ENCODE measurements at places on chromosomes 12 and 14.

GRCh38 chr12:91094032-91094662 lies 17.1 kb downstream of the LUM start:
- DNase-seq: no peak

DNA sequence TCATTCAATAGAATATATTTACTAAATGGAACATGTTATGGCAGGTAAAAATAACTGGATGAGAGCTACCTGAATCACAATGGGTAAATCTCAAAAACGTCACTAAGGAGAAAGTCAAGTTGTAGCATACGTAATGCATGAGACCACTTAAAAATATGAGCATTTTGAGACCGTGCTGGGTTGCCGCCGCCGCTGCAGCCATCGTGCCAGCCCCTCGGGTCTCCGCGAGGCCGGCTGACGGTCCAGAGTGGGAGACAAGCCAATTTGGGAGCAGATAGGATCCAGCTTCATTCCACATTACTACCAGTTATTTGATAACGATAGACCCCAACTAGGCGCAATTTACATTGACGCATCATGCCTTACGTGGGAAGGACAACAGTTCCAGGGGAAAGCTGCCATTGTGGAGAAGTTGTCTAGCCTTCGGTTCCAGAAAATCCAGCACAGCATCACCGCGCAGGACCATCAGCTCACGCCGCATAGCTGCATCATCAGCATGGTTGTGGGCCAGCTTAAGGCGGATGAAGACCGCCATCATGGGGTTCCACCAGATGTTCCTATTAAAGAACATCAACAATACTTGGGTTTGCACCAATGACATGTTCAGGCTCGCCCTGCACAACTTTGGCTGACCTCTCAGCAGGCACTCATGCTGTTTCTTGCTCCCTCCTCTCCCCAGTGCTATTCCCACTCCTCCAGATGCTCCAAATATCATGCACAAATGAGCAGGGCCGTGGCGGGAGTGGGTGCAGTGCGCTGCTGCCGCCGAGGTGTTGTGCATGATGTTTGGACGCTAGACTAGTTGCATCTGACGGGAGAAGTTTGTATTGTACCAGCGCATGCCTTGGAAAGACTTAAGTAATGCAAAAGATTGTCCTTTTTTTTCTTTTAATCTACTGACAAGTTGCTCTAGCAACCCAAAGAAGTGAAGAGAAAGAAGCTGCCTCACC lies 6.3 kb upstream of the BRMS1L start:
- no peak for DNase-seq

- DNase-seq: no peak
These were observed 467.5 kb downstream of the VRK1 start for GRCh38 chr14:97264516-97265230.

DNA sequence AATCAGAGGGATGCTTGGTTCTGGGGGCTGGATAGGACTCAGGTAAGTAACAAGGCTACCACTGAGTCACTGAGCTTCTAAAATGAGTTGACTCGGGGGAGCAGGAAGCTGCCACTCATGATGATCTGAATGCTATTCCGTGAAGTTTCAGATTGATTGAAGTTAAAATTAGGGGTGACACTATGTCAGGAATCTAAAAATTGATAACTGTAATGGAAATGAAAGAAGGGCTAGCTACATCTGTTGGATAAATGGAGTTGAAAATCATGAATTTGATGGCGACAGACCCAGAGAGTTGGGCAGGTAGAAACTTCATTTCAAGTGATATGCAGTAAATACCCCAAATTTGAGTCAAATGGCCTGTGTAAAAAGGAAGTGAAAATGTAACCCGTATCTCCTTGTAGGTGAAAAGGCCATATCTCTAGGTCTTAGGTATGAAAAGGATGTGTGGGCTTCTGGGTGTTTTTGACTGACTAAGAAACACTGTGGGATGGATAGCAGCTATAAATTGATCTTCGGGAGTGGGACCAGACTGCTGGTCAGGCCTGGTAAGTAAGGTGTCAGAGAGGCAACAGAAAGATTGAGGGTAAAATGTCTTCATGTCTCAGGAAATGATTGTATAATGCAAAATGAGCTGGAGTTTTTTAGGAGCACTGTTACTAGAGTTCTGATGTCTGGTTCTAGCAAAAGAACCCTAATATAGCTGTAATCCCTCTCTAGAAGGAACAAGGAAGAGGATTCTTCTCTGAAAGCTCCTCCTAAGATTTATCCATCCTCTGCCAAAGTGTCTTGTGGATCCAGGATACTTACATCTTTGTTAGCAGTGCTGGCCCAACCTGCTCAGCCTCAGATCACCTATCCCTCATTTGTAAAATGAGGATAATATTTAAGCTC lies 57.3 kb downstream of the DAD1 start:
- peak; percentile 95 for DNase-seq

DNA sequence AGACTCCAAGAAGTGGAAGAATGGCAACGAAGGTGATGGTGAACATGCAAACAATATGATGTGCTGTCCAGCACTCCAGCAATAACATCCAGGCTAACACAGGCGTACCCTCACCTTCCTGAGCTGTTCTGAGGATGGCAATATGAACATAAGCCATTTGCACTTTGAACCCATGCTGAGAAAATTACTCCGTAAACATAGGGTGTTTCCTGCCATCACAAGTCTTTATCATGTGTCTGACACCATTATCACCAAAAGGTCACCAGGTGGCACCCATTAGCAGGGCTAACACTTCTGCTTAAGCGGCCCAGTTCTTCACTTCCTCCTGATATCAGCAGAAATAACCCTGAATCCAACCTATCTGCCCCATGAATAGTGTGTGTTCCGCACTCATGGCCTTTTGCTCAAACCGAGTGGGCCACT lies 482.8 kb downstream of the MED13L start:
- DNase-seq: no peak

DNA sequence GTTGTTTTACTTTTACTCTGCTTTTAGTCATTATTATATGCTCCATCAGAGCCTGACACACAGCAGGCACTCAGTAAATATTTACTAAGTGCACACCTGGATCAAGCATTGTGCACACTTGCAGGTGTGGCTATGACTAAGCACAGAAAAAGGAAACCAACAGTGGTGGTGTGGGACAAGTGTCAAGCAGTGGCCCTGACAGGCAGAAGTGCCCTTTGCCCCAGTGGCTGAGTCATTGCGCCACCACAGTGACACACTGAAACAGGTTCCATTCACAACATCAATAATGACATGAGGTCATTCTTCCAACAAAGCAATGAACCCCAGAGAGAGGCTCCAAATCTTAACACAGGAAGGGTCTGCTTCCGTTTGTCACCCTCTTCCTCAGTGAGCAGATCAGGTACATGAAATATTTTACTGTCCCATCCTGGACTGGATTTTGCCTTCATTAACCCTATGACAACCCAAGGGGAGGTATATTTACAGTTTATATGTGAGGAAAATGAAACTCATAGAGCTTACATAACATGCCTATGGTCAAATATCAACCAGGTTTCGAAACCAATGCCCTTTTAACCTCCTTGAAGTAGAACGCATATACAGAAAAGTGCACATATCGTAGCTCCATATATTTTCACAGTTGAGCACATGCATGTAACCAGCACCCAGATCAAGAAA lies 82.6 kb upstream of the GTF2A1 start:
- peak; percentile 55 for DNase-seq

DNA sequence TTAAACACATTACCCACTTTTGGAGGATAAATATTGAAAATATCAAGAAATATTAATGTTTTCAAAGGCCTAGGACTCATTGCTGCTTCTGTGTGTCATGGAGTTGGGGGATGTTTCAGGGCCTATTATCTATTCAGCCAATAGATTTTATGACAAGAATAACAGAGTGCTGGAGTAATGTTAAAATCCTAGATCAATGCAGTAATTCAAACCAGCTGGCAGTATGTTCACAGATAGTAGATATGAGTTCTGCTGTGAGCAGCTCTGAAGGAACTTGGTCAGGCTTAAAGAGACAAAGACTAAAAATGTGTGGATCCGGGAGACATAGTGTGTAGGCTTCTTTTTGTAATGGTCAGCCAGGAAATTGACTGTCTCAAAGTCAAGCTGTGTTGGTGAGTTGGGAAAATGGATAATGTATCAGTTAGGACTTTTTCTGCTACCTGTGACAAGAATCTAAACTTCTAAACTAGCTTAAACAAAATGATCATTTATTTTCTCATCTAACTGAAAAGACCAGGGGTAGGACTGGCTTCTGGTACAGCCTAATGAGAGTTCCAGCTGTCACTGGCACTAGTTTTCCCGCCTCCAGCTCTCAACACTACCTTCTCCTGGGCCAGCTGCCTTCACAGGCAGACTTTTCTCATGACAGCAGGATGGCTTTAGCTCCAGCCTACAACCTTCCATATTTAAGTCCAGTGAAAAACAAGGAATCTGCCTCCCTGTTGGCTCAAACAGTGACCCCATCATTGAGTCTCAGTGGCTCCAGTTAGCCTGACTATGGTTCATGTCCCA lies 16.3 kb upstream of the POLR3B start:
- DNase-seq: no peak

DNA sequence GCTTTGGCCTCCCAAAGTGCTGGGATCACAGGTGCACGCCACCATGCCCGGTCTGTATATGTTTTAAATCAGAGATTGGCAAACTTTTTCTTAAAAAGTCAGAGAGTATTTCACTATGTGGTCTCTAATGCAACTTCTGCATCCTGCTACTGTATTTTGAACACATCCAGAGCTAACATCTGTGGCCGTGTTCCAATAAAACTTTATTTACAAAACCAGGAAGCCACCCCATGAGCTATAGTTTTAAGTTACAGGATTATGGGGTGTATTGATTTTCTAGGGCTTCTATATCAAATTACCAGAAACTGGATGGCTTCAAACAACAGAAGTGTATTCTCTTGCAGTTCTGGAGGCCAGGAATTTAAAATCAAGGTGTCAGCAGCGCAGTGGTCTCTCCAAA lies 5.3 kb upstream of the RBM19 start:
- no peak for DNase-seq

DNA sequence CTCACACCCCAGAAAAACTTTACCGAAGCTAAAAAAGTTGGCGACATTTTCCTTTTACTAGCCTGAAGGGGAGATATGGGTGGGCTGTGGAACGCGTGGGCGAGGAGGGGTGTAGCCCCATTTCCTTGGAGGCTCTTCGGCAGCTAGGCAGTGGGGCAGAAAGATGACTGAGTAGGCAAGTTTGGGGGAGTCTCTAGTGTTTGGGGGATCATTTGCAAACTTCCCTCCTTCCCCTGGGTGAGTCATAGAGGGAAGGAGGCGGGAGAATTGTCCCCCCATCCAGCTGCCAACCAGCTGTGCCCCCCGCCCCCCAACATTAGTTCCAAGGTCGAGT lies 2.3 kb downstream of the GLI1 start:
- no peak for DNase-seq

DNA sequence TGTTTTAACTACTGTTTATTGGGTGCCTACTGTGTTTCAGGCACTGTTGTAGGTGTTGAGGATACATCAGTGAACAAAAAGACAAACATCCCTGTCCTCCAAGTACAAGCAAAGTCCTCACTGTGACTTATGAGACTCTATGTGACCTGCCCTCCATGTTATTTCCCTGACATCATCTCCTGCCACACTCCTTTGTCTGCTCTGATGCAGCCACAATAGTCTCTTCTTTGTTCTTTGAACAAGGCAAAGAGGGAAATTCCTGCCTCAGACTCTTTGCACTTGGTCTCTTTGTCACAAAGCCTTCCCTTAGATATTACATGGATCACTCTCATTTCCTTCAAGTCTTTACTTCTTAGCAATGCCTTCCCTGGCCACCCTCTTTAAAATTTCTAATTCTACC lies 240.1 kb upstream of the SRRM4 start:
- no peak for DNase-seq

DNA sequence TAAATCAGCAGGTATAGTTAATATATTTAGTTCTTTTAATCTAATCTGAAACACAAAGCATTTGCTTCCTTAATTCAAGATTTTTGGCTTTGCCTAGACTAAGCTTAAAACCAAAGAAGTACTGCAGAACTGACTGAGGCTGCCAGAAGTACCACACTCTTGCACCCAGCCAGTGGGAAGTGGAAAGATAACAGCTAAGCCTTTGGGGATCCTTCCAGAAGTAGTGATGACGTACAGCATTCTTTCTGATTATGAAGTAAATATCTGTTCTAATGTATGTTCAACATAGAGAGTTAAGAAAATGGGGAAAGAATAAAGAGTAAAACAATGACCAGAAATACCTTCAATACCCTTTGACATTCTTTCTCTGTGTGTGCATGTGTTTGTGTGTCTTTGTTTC lies 19.3 kb downstream of the NTF3 start:
- DNase-seq: no peak

- DNase-seq: no peak
These were observed 135.7 kb downstream of the TMEM132C start for GRCh38 chr12:128402486-128403243.

DNA sequence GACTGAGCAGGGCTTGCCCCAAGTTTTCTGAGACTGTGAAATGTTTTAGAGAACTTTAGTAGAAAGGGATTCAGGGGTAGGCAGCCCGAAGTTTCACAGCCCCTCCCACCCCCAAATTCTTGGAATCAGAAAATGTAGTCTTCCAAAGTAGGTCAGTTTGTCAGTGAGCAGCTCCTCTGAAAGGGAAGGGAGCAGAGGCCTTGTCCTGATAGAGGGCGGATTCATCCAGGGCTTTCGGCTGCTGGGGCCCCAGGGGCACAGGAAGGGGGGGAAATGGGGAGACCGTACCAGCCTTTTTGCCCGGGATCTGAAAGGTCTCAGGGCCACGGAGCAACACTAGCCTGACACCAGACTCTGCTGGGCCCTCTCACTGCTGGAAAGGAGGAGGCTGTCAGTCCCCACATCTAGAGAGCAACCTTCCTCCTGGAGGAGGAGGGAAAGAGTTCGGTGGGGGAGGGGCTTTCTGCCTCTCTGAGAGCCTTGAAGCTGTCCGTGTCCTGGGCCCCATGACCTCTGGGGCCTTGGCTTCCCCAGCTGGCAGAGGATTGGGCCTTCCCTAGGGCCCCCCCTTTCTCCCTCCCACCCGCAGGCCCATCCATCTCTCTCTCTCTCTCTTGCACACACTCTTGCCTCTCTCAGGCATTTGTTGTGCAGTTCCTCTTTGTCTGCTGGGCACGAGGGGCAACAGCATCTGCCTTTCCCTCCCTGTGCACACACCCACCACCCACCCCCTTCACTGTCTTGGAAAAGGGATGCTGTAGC lies at the start of gene IKZF4:
Gene IKZF4 (plus strand): TSS at position 621 of the 762 bp plus-strand sequence. CDS start 451 bp downstream, outside the sequence.
- DNase-seq: no peak

- no peak for DNase-seq
These were observed at the start of gene DBX2 for GRCh38 chr12:45050751-45051571. TSS of gene DBX2 (minus strand) at chr12:45051099. CDS start at chr12:45050927, 172 bp downstream.

GRCh38 chr12:68972595-68972994 lies 39.6 kb upstream of the CPM start:
- DNase-seq: no peak

GRCh38 chr14:63853831-63854293 lies 1.1 kb downstream of the SYNE2 start:
- DNase-seq: no peak
